ENCODE measurements at places on chromosomes 6 and 20.

GRCh38 chr20:3811467-3812258 is 8.7 kb upstream of the AP5S1 start:
- ATAC-seq = peak; percentile 65

GRCh38 chr6:130136798-130137197 is 86.0 kb downstream of the SAMD3 start:
- ATAC-seq = no peak

- ATAC-seq = no peak
Measured at GRCh38 chr6:116783852-116784251, 18.3 kb upstream of the FAM162B start.

DNA sequence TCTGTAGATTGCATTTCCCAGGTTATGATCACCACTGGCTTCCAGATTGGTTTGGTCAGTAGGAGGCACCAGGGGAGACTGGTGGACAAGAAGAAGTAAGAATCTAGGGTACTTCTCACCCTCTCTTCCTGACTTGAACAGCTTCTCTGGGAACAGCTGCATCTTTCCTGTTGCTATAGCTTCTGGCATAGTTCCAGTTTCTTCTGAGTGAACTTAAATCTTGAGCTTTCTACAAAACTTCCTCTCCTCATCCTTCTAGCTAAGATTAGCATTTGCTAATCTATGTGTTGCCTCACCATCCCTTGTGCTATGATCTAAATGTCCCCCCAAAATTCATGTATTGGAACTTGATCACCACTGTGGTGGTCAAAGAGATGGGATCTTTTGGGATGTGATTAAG is 724.6 kb downstream of the UTRN start:
- ATAC-seq = no peak

GRCh38 chr6:101129851-101130250 is 248.7 kb upstream of the ASCC3 start:
- no peak for ATAC-seq

- ATAC-seq = peak; percentile 13
Measured at GRCh38 chr6:129662406-129662766, 47.6 kb downstream of the ARHGAP18 start.

DNA sequence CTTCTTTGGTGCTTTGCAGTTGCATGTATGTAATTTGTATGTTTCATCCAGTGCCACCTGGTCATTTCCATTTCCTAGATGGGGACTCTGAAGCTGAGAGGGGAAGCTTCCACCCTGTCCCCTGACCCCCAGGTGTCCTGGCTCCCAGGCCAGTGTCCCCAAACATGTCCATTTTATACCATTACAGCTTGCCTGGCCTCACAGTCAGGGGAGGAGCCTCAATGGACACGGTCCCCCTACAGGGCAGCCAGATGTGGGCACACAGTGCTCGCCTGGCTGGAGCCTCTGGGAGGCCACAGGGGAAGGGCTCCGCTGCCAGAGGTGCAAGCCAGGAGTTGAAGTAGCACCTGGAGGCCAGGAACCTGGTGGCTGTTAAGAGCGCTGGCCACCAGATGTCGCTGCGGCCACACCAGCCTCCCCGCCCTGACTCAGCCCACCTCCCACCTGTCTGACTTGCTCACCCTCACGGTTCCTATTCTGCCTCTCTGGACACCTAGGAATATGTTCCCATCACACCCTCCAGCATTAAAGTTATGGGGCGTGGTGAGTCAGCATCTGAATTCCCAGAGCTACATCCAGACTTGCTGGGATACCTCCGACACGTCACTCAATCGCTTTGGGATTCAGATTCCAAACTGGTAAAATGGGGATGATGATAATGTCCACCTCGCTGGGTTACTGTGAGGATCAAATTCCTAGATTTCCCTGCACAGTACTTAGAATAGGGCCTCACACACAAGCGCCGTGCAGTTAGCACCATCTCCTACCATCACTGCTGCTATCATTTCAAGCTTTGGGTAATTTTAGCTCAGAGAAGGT is 107.4 kb downstream of the SULF2 start:
- peak; percentile 78 for ATAC-seq

DNA sequence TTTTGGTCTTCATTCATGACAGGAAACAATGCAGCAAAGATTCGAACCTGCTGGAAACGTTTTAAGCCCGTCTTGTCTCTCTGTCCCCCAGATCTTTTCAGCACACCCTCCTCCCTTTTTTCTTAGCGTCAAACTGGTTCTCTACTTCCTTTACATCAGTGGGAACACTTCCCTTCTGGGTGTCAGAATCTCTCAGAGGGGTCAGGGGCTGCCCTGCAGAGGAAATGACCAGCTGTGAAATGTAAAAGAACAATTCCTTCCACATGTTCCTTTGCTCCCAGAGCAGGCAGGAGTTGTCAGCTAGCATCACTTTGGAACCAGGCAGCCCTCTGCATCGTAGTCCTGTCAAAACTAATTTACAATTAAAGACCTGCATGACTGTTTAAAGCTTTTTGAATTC is 619.0 kb downstream of the TFAP2A start:
- no peak for ATAC-seq

DNA sequence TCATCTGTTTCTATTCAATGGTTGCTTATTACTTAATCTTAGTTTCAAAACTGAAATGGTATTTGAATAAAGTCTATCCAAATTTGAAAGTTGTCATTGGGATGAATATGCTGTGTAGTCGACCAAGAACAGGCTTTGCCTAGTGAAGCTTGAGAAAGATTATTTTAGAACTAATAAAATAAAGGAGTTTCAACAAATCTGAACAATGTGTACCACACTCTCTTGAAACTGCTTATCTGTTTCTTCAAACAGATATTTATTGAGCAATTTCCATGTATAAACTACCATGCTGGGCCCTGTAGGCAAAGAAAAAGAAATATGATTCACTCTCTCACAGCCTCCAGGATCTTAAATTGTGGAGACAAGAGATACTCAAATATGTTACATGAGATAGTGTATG is 174.4 kb downstream of the OGFRL1 start:
- ATAC-seq = no peak

DNA sequence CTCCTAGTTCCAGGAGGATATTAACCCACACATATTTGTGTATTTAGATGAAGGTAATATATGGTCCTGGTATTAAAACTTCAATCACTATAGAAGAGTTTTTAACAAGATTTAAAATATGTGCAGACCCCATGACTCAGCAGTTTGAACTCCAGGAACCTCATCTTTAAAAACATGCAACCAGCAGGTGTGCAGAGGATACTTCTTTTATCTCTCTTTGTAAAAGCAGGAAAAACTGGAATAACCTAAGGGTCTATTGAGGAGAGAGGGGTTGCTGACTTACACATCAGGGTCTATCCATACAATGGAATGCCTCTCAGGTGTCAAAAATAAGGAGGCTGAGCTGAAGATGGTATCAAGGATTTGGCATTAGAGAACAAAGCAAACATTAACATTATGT is 36.9 kb upstream of the TFAP2C start:
- no peak for ATAC-seq

DNA sequence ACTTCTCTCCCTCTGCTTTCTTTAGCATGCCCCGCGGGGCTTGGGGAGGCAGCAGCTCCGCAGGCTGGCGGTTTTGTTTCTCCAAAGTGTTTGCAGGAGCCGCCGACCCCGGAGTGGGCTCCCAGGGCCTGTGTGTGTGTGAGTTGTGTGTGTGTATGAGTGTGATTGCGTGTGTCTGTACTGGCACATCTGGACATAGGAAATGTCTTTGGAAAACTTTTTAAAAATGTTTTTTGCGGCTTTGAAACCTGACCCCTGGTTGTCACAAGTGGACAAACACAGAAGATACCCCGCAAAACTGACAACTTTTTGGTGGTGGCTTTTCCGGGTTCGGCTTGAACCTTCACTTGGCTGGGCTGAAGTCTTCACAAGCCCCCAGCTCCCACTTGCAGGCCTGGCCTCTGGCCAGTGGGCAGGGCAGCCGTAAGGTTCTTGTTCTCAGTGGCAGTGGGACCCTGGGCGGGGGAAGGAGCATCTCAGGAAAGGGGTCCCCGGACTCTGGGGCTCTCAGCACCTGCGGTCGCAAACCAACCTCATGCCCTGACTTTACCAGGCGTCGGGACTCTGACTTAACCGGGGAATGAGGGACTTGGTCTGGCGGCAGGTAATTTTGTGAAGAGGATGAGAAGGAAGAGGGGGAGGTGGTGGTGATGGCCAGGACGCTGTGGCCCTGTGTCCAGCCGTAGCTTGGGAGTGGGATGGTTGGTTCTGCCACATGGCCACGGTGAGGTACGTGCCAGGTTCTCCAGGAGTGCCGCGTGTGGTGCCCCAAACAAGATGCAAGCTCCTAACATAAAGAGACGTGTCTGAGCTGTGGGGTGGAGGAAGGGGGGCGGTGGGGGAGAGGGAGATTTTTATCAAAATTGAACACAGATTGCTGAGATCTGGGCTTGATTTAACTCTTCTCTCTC is 619 bp downstream of the DAAM2 start:
- ATAC-seq = no peak

GRCh38 chr6:7004581-7005297 is 103.0 kb upstream of the RREB1 start:
- ATAC-seq = no peak

DNA sequence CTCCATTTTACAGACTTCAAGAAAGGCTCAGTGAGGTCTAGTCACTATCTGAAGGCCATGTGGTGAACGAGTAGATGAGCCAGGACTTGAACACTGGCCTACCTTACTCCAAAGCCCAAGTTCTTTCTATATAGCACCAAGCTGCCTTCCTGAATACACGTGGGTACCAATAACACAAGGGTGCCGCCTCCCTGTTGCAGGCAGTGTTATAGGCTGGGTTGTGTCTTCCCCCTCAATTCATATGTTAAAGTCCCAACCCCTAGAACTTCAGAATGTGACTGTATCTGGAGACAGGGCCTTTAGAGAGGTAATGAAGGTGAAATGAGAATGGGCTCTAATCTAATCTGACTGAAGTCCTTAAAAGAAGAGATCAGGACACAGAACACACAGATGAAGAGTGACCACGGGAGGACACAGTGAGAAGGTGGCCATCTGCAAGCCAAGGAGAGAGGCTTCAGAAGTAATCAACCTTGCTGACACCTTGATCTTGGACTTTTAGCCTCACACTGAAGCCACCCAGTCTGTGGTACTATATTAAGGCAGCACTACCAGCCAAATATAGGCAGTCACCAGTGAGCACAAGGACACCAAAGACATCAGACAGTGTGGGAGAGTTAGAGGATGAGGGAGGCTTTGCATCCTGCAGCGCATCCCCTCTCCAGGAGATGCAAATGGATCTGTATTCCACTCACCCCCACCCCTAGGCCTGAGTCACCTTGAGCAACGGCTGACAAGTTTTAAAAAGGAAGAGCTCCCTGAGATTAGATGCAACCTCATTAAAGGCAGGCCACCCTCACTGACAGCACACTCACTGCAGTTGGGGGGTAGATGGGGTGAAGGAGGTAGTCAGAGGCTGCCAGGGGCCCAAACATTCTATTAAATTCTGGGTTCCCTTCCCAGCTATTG is 40.9 kb upstream of the LYRM2 start:
- ATAC-seq = no peak

DNA sequence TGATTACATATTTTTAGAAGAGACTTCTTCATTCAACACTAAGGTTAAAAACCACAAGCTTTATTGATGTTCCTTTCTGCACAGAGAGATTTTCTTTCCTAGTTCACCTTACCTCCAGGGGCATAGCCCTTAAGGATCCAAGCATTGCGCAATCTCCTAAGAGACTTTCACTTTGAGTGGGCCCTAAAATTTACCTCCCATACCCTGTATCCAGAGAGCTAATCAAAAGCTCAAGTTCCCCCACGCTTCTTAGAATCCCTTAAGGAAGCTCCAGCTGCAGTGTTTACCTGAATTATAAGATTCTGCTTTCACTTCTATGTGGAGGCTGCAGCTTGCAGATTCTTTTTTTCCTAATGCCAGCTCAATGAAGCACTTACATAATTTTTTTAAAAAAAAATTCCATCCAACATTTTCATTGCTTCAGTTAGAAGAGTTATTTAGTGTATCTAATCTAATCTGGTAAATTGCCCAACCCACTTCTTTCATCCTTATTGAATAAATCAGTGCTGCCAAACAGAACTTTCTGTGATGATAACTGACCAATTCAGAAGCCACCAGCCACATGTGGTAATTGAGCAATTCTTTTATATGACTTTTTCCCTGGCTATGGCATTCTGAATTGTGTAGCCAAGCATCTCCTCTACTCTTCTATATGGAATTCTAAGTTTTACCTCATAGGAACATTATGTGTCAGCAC is 24.6 kb upstream of the SPTLC3 start:
- ATAC-seq = no peak

DNA sequence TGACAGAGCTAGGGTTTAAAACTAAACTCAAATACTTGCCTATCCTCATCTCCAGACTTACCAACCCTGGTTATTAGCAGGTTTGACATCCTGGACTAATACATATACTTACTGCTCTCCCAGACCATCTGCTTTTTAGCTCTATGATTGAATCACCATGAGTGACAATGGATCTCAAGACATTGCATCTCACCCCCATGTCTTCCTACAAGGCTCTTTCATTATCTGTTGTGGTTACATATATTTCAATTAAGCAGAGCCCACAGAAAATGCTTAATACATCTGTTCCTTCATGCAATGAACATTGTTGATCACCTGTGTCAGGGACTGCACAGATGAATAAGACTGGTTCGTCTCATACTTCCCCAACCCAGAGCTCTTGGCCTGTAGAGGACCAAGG is 19.4 kb downstream of the SAMD3 start:
- no peak for ATAC-seq

DNA sequence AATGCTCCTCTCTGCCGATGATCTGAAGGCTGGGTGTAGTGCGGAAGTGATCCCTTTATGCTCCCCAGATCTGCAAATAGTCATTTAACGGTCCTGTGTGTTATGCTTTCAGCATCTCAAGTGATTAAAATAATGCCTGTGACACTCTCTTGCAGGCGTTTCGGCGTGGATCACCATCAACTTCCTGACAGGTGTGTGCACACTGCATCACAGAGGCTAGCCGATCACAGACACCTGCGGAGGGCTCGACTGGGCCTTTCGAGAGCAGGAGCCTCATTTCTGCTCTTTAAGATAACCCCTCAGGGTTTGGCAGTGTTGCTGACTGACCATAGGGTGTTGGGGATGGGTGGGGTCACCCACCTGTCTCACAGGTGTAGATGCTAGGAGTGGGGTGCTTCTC is 20.0 kb downstream of the ENTPD6 start:
- ATAC-seq = no peak

DNA sequence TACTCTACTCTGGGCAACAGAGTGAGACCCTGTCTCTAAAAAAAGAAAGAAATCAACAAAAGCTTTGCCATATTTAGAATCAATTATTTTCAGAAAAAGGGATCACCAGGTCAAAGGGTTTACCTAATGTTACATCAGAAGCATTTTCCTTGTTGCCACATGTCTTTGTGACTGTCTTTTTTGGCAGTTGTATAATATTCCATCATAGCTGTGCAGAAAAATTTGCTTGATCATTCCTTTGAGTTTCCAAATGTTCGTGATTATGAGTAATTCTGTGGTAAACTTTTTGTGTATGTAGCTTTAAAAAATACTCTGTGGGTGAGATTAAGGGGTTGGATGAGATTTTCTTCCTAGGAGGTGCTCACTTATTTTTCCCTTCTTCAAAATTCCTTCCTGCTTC is 26.4 kb downstream of the PNPLA1 start:
- no peak for ATAC-seq

GRCh38 chr20:38836991-38837390 is 31.5 kb downstream of the PPP1R16B start:
- no peak for ATAC-seq
